ENCODE measurements at places on chromosomes 16 and 17.

DNA sequence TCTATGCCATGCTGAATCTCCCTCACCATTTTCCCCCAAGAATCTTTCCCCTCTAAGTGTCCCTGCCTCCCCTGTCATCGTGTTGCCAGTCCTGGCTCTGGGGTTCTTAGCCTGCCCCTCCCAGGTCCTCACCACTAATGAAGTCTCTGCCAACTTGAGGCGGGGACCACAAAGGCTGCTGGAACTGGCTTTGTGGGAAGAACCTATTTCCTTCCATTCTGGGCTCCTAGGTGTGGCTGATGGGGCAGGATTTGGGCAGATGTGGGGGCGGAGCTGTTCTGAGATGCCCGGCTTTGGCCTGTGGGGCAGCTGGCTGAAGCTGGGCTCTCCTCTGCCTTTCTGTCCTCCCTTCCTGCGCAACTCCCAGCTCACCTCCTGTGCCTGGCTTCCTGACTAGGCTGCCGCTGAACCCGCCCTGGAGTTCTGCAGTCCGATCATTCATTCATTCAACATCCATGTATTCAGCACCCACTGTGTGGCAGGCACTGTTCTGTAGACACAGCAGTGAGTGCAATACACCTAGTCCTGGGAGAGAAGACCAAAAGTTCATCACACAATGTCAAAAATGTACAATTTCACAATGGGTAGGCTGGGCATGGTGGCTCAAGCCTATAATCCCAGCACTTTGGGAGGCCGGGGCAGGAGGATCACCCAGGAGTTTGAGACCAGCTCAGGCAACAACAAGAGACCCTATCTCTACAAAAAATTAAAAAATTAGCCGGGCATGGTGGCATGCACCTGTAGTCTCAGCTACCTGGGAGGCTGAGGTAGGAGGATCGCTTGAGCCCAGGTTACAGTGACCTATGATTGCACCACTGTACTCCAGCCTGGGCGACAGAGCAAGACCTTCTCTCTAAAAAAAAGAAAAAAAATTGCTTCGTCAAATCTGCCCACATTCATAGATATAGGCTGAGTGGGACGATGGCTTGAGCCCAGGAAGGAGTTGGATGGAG lies 1.9 kb upstream of the SNN start:
- DNase-seq = no peak

GRCh38 chr17:1511756-1512321 lies 4.6 kb downstream of the INPP5K start:
- no peak for DNase-seq

GRCh38 chr17:41735744-41736143 lies 1.3 kb upstream of the HAP1 start:
- no peak for DNase-seq

- DNase-seq = no peak
Observed at GRCh38 chr17:50816771-50817751, 18.3 kb upstream of the WFIKKN2 start.

- DNase-seq = no peak
Observed at GRCh38 chr16:69243479-69243878, 56.5 kb downstream of the SNTB2 start.

GRCh38 chr16:25012525-25012991 lies 2.6 kb downstream of the ARHGAP17 start:
- no peak for DNase-seq

- DNase-seq = no peak
Observed at GRCh38 chr16:31376705-31377104, 16.4 kb upstream of the ITGAD start.

- DNase-seq = no peak
Observed at GRCh38 chr16:743794-744500, 3.1 kb upstream of the CIAO3 start.

DNA sequence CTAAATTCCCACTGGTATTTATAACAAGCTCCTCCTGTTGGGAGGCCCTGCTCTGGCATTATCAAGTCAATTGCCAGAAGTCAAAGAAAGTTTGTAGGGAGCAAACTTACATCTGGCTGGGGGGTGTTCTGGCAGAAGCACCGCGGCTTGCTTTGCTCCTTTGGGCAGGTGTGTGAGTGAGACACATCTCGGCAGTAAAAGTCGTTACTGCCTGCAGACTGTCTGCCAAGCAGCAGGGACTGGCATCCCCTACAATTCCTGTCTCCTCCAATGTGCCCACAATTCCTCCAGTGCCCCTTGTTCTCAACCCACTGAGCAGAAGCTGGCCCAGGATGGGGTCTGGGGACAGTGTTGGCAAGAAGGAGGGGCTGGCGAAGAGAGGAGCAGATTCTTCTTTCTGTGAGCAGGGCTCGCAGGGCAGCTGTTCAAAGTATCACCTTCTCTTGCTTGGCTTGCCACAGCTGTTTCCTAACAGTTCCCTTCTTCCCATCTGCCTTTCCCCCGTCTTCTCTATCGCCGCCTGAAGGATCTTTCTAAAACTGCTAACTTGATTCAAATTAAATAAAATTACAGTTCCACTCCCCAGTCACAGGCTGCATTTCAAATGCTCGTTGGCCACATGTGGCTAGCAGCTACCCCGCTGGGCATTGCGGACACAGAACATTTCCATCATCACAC lies 30.2 kb downstream of the SPACA3 start:
- no peak for DNase-seq

Measured in CMK (cell line).